CD4-positive, alpha-beta T cell treated with Interleukin-1 beta for 1 hour (primary cell): ENCODE measurements at places on chromosomes 11 and 22.

GRCh38 chr11:112995423-112996090 is 34.3 kb downstream of the NCAM1 start:
- DNase-seq = no peak

DNA sequence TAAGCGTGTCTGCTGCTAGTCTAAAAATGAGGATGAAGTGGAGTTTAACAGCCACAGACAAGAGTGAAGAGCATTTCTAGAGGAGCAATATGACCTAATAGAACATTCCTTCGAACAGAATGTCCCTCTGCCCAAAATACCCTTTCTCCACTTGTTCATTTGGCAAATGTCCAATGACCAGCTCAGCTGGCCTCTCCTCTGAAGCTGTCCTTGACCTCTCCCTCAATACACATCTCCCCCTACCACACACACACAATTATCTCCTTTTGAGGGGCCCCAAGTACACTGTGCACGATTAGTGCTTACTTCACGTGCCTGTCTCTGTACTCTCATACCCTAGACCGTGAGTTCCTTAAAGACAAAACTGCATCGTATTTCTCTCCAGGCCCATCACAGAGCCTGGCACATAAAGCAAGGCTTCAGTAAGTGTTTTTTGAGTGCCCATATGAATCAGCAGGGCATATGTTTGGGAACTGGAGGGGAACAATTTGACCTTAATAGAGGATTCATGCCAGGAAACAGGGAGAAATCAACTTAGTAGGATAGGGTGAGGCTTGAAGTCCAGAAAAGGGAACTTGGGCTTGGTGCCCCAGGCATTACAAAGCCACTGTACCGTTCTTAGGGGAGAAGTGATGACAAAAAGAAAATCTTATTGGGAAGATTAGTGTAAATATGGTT is 18.1 kb upstream of the NCAM1 start:
- no peak for DNase-seq

GRCh38 chr22:26835929-26836528 is 178.6 kb downstream of the MIAT start:
- peak; percentile 26 for DNase-seq

DNA sequence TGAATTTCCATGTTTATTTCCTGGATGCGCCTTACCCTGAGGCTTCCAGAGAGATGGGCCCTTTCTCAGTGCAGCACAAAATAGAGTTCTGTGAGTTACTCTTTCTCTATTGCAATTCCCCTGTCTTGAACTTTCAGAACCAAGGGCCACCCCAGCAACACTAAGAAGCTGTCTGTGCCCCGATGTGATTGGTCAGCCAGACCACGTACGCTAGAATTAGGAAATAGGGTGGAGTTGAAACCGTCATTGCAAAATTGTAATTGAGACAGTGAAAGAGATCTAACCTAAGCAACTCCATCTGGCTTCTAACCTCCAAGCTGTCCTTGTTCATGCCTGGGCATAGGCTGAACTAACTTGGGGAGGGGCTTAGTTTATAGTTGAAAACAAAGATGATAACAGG is 981.3 kb downstream of the OPCML start:
- no peak for DNase-seq

DNA sequence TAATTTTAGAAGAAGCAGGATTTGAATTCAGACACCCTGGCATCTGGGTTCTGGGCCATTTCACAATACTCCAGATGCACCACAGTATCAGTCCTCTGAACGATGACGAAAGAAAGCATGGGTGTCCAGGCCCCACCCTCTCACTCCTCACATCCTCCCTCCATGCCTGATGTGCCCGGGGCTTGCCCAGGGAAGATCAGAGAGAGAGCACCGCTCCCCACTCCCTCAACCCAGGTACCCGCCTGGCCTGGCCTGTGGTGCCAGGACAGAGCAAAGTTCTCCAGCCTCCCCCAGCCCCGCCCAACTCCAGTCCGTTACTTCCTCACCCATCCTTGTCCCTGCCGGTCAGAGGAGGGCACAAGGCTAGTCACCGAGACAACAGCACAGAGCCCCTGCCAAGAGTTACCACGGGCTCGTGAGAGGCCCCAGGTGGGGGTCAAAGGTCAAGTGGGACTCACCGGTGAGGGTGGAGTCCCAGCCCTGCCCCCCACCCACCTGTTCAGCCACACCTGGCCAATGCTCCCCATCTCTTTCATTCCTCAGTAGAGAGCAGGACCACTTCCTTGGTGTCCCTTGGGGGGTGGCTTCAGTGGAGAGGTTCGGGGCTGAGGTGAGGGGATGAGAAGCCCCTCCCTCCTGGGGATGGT is 8.1 kb downstream of the BCL9L start:
- DNase-seq = peak; percentile 80

DNA sequence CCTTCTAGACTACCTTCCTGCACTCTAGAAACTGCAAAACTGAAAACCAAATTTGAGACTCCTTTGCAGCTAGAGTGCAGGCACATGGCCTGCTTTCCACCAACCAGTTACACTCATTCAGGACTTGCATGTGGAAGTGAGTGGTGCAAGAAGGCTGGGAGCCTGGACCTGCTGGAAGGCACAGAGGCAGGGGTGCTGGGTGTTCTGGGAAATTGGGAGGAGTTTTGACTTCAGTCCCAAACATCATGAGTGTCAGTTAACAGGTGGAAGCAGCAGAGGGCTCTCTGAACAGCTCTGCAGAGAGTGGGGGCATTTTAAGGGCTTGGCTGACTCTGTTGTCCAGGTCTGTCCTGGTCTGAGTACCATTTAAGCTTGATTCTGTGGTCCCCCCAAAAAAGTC is 49.3 kb upstream of the SYT13 start:
- DNase-seq = no peak

DNA sequence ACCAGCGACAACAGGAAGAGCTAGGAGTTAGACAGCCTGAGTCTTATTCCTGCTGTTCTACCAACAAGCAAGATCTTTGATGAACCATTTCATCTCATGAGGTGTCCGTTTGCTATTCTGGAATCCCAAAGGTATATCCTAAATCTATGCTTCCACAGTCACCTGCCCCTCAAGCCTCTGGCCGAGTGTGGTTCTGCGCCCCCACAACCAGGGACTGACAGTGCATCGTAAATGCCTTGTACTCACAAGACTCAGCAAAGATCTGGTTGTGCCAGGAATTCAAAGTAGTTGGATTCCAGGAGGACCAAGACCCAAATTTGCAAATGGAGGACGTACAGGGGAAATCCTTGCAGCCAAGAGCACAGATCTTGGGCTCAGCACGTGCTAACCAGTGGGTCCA is 47.5 kb upstream of the JAM3 start:
- DNase-seq = no peak

- no peak for DNase-seq
These were observed 77.4 kb downstream of the MN1 start for GRCh38 chr22:27724157-27724556.

GRCh38 chr11:45300715-45301114 is 14.6 kb upstream of the SYT13 start:
- DNase-seq = no peak

DNA sequence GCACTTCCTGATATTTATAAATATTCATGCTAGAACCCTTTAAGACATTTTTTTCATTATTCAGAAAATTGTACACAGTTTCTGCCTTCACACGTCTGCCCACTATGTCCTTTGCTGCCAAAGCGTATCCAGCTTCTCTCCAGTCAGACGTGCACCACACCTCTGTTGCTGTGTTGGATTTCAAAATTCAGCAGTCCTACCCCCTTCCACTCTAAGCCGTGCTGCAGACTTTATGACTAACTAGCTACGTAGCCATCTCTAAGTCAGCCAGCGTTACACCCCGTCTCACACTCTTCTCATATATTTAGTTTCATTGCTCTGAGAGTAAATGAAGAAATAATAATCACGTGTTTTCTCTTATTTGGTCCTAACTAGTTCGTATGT is 28.2 kb upstream of the OPCML start:
- DNase-seq = no peak

- no peak for DNase-seq
These were observed 37.3 kb downstream of the OR10A6 start for GRCh38 chr11:7893796-7894195.

GRCh38 chr11:77705876-77706579 is 68.4 kb upstream of the CLNS1A start:
- no peak for DNase-seq

DNA sequence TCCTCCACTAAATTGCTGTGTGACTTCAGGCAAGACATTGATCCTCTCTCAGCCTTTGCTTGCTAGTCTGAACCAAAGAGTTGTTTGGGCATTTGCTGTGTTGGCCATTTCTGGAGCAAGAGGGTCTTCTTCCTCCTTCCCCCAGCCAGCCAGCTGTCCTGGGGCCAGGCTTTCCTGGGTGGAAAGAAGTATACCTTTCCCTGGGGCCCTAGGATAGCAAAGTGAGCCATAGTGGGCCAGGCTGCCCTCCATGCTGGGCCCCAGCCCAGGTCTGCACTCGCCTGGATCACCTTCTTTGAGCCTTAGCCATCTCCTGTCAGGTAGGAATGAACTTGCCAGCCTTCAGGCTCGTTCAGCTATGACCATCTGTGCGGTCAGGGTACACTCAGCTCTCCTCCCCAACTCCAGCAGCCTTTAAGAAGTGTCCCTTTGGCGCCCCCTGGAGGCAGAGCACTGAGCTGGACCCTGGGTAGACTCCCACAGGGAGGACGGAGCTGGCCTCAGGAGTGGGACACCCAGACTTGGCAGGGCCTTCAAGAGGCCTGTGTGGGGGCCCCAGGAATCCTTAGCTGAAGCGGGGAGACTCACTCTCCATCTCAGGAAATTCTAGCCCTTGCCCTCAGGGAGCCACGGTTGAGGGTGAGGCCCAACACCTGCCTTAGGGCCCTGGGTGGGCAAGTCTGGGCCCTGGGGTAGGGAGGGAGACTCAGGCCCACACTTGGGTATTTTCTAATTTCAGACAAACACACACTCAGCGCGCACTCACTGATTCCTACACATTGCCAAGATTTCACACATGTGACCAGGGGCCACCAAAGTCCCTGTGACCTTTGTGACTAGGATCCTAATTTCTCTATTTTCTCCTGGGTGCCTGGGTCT is 35.6 kb upstream of the TPBGL start:
- DNase-seq = peak; percentile 79

DNA sequence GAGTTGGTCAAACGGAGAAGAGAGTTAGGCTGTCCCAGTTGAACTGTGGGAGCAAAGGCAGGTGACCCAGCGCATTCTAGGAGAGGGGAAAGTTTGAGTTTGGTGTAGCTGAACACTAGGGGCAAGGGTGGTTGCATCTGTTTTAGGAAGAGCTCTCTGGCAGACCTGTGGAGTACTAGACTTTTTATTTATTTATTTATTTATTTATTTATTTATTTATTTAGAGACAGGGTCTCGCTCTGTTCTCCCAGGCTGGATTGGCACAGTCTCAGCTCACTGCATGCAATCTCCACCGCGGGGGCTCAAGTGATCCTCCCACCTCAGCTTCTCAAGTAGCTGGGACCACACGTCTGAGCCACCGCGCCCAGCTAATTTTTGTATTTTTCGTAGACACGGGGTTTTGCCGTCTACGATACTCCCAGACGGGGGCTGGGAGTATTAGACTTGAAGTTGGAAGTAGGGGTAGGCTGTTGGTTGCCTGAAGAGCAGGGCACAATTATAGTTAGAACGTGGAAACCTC is 950 bp upstream of the ACER3 start:
- no peak for DNase-seq

- no peak for DNase-seq
These were observed 1257.8 kb upstream of the TENM4 start for GRCh38 chr11:80698637-80699036.

GRCh38 chr11:99585606-99586005 is 564.9 kb downstream of the CNTN5 start:
- DNase-seq = no peak
